ENCODE measurements at places on chromosomes 5 and 9. TPM values are rescaled to one million over a fixed set of nuclear protein-coding genes. Genes with fewer than 3 reads are reported as not detected.

DNA sequence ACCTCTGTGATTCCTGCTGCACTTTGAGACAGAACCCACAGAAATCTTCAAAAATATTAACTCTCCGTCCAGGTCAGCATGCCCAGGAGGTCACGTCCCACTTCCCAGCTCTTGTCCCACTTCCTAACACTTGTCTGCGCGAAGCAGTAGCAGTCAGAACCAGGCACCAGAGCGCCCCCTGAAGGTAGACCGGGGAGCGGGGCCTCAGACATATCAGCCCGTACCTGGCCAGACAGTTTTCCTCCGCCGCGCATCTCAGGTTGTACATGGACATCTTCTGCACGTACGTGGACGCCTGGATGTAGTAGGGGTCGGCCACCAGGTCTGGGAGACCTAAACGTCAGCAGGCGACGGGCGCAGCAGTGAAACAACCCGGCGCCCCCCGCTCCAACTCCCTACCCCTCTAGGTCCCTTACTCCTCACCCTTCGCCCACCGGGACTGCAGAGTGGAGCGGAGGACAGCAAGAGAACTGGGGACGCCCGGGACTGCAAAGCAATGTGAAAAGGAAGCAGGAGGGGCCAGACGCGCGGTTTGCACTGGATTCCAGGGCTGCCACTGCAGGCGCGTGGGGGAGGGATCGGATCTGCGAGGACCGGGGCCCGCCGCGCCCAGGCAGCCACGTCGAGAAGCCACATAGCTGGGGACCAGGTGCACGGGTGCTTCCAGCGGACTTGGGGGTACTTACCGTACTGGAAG lies 1.2 kb downstream of the LOX start:
- peak; percentile 61 for DNase-seq

- DNase-seq = no peak
Observed at GRCh38 chr9:13160051-13160450, 119.4 kb downstream of the MPDZ start.

Gene OR13C2
- total RNA-seq = not detected

Gene SLC24A2
- not detected for total RNA-seq

Gene DDX4
- total RNA-seq = not detected

Gene LAMC3
- 3.0 TPM for total RNA-seq

Measured in right lobe of liver (tissue), 6 donors.